Stimulated activated CD8-positive, alpha-beta memory T cell treated with anti-CD3 and anti-CD28 coated beads, Interleukin-7, amount 100 ng/mL, for 1 hour (primary cell): ENCODE measurements at places on chromosomes 4 and X.

- no peak for DNase-seq
Observed at GRCh38 chr4:73850261-73850970, 2.7 kb upstream of the PF4V1 start.

- DNase-seq = no peak
Observed at GRCh38 chr4:73919691-73920090, 50.5 kb downstream of the CXCL1 start.

DNA sequence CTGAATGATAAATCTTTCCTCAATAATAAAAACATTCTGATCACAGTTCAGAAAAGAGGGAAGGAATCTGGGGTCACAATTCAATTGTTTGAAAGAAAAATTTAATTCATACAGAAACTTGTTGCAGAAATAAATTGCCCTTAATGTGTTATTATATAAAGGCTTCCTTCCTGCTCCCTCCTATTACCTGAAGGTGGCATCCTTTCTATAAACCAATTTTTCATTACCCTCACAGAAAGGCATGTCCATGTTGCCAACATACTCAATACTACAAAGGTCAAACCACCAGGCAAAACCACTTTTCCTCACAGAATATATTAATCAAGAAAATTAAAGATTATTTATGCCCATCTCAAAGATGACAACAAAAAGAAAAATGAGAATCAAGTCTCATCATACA is 194.3 kb upstream of the CT83 start:
- no peak for DNase-seq

DNA sequence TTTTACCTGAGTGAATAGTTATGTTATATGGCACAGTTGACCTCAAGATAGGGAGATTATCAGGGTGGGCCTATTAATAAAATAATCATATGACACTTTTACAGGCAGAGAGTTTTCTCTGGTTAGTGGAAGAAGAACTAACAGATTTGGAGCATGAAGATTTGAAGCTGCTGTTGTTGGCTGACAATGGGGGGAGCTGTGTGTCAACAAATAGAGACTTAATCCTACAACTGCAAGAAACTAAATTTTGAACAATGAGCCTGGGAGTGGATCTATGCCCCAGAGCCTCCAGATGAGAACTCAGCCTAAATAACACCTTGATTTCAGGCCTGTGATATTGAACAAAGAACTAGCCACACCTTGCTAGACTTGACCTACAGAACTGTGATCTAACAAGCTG is 7.2 kb upstream of the CCSER1 start:
- no peak for DNase-seq

DNA sequence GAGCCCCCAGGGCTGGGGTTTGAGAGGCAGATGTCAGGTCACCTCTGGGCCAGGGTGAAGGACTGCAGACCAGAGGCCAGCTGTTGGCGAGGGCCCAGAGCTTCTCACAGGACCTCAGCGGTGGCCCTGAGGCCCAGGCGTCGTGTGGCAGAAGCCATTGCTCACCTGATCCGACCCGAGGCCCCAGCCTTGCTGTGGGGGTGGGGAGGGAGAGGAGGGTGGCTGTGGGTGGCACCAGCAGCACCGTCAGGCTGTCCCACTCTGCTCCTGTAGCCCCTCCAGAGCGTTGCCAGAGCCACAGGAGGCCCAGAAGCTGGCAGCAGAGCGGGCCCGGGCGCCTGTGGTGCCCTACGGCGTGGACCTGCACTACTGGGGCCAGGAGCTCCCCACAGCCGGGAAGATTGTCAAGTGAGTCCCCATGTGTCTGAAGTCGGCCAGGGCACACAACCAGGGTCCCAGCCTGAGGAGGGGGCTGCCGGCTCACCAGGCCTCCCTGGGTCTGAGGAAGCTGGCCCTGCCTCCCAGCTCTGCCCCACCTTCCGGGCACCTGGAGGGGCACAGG is 28.8 kb downstream of the UVSSA start:
- DNase-seq = no peak

- DNase-seq = no peak
Observed at GRCh38 chr4:93431371-93431770, 397.2 kb upstream of the ATOH1 start.

GRCh38 chrX:12970691-12971202 is 4.2 kb upstream of the TMSB4X start:
- DNase-seq = no peak

- DNase-seq = no peak
Observed at GRCh38 chr4:40515398-40516293, 114.0 kb downstream of the RBM47 start.

DNA sequence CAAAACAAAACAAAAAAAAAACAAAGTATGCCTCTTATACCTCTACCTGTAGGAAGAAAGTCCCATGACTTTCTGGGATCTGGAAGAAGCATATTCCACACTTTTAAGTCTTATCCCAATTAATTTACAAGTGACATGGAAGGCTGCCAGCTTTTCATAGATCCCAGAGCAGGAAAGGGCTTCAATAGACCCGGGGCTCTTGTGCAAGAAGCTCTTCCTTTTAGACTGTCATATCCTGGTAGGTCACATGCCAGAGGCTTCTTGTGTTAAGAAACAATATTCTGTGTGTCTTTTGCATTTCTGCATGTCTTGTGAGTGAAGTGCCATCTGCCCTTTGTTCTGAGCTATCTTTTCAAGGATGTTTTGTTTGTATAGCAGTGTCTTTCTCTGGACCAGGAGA is 84.4 kb upstream of the PHOX2B start:
- DNase-seq = no peak

- DNase-seq = no peak
Observed at GRCh38 chr4:69089388-69089787, 6.9 kb upstream of the UGT2B7 start.

DNA sequence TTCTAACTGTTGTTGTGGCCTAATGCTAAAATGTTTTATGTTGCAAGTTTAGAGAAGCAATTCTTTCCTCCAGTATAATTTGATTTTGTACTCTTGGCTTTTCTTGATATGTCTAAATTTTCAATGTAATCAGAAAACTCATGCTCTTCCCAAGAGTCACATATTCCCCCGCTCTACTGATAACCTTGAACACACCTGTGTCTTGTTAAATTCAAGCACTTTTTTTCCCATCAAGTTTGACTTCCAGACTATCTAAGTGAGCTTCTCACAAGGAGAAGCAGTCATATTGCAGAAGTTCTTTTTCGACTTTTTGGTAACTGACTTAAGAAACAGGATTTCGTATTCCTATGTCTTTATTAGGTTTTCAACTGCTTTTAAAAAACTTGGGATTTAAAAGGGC is 7.4 kb upstream of the ADH4 start:
- DNase-seq = no peak

- DNase-seq = no peak
Observed at GRCh38 chr4:57363346-57363745, 253.2 kb upstream of the IGFBP7 start.

DNA sequence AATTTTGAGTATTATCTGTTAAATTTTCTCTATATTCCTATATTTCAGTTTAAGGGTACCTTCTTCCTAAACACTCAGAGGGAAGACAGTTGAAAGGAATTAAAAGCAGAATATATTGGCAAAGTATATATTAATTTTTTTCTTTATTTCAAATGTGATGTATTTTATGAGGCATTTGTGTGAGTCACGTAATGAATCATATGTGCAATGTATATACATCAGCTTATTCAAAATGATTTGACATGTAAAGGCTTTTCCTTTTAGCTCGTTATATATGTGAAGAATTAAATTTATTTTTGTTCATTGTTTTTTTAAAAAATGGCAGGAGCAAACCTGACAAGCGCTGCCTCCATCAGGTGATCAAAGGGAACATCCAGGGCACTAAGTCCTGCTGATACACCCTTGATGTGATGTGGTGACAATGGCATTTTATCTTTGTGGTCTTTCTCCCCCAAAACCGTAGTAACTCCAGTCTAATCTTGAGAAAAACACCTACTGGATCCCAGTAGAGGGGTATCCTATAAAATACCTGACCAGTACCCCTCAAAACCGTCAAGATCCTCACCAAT is 8.9 kb downstream of the WWC2 start:
- DNase-seq = no peak

GRCh38 chr4:109083911-109084310 is 218.5 kb downstream of the COL25A1 start:
- DNase-seq = no peak

DNA sequence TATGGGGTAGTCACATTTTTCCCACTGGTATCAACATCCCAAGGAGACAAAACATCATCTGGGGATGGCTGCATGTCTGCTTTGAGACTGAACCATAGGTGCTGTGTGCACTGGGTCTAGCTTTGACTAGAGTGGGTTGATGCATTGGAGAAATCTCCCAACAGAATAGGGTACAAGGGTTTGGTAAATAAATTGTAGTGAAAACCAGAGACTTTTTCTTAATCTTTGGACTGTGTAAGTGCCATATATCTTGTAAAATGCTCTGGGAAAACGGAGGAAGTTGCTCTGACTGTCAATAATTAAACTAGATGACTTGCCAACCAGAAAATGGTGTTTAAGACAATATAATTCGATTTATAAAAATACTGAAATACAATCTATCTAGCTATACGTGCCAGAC is 1064.0 kb upstream of the SLIT2 start:
- no peak for DNase-seq

DNA sequence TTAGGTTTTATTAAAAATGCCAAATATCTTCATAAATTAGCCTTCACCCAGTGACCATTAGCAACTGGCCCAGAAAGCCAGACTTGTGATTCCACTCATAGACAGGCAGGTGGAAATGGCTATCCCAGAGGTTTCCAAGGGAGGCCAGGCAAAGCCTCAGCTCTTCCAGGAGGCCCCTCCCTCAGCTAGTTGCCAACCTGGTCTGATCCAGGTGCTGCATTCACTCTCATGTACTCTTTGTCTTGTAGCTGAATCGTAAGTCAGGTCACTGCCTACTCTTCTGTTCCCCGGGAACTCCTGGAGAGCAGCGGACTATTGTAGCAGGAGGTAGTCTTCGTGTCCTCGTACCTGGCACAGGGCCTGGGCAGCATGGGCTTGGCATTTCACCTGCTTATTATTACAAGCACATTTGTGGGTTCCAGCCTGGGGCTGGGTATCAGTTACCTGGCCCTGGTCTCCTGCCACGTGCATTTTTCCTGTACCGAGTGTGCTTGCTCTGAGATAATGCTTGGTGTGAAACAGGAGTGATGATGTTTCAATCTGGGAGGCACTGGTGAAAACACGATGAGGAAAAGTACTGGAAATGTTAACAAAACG is 101.6 kb downstream of the FAM193A start:
- no peak for DNase-seq

DNA sequence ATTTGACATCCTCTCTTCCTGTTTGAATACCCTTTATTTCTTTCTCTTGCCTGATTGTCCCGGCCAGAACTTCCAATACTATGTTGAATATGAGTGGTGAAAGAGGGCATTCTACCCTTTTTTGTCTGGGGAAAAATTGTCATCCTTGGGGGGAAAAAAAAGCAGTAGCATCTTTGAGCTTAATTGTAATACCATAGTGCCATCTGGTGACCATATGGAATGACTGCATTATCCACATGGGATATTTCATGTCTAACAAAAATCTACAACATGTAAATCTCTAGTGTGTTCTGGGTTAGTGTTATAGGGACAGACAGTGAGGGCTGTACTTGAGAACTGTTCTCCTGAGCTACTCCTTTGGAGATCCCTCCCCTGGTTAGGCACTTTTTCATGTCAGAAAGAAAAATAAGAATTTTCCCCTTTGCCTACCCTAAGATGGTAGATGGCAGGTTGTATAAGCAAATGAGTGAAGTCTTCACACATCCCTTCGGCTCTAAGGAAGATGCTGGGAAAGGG is 26.0 kb downstream of the CAPN6 start:
- DNase-seq = no peak

- no peak for DNase-seq
Observed at GRCh38 chr4:140497747-140498636, at the start of gene MGAT4D. Gene MGAT4D, minus strand, starts transcription at chr4:140498293. Its CDS starts 71 bp downstream, at chr4:140498222.

DNA sequence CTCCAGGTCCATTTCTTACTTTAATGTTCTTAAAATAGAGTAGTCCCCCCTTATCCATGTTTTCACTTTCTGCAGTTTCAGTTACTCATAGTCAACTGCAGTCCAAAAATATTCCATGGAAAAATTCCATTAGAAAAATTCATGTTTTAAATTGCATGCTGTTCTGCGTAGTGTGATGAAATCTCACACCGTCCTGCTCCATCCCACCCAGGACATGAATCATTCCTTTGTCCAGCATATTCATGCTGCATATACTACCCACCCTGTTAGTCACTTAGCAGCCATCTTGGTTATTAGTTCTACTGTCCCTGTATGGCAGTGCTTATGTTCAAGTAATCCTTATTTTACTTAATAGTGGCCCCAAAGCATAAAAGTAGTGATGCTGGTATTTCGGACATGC is 5.4 kb upstream of the PDLIM5 start:
- no peak for DNase-seq

DNA sequence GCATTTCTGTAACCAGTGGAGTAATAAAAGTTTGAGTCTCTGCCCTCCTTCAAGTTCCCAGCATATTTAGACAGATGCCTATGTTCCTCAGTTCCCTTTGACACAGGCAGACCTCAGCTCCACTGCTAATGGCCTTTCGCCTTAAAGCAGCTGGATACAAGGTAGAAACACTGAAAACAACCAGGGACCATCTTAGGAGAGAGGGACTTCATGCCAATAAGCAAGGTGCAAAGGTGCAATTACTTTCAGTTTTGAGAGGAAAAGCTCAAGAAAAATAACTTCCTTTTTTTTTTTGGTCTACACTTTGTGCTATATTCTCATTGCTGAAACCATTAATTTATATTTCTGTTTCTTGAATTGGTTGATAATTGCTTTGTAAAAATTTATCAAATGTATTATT is 781.9 kb upstream of the GALNTL6 start:
- DNase-seq = no peak

DNA sequence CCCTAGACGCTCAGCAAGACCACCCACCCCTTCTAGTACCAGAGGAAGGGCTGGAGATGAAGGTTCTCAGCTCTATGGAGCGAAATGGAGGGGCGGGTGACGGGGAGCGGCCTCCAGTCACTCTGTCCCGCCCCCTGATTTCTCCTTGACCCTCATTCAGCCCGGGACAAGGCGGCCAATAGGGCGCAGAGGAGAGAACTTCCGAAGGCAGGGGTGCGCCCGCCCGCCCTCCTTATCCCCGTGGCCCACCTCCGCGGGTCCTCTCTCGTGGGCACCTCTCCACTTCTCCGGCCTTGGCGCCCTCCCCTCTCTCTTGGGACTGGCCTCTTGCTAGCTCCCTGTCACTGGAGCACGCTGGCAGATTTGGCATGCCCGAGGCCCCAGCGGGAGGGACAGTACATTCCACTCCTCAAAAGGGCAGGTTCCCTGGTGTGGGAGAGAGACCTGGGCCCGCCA is 1.1 kb upstream of the SEPTIN6 start:
- DNase-seq = no peak

- DNase-seq = no peak
Observed at GRCh38 chrX:43750248-43750676, 94.2 kb downstream of the MAOA start.

DNA sequence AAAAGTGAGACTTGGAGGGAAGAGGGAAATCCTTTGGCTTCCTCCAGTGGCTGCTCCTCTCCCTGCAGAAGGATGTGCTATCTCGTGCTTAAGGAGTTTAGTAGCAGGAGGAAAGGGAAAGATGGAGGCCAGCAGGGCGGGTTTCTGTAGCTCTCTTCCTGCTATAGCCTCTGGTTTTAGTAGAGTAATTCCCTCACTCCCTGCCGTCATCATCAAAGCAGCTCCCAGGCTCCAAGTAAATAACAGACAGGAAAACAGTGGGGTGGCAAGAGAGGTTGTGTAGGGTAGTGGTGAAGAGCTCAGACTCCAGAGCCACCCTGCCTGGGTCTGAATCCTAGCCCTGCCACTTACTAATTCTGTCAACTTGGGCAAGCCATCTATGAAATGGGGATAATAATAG is 81.5 kb upstream of the CITED1 start:
- DNase-seq = no peak
